Fibroblast of mammary gland (primary cell): ENCODE measurements at places on chromosomes 3 and 15.

GRCh38 chr3:156702367-156702766, 28.0 kb downstream of the TIPARP start:
- no peak for DNase-seq

DNA sequence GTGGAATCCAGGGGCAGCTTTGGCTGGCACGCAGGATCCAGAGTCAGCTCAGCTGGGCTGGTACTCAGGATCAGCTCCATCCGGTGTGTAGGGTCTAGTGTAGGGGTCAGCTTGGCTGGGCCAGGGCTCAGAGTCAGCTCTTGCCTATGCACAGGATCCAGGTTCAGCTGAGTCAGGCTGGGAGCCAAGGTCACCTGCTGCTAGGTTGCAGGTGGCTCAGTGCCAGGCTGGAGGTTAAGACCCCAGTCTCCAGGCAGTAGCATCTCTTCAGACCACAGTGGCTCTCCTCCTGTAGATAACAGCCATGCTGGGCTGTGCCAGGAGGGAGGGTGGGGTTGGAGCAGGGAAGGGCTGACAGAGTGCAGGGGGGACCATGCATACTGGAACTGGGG, 1.8 kb downstream of the HYAL3 start:
- no peak for DNase-seq

DNA sequence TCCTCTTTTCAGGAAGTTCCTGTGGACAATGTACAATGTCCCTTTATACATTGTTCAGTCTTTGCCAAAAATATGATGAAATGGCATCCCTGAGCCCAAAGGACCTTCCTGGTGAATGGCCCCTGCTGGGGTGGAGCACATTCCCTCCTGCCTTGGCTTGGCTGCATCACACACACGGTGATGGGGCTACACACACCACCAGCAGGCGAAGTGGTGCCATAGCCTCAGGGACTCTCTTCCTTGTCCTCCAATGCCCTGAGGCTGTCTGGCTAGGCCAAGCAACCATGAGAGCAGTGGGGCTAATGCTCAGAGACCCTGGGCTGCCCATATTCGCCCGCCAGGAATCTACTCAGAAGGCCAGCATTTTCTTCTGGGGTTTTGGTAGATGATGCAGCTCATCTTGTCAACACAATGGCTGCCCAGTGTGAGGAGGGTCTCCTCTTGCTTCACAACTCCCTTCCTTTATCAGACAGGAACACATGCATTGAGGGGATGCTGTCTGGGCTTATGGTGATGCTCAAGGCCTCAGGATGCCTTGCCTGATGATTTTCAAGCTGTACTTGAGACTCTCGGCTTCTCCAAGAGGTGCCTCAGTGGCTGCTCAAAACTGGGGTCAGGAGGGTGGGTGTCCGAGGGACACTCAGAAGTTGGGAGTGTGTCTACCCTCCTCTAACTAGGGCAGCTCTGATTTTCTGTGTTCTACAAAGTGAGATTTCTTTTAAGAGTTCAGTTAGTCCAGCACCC, 40.9 kb upstream of the EPHB1 start:
- peak; percentile 5 for DNase-seq

- DNase-seq = peak; percentile 65
These were observed 33.5 kb upstream of the PTPN23 start for GRCh38 chr3:47347217-47347801.

DNA sequence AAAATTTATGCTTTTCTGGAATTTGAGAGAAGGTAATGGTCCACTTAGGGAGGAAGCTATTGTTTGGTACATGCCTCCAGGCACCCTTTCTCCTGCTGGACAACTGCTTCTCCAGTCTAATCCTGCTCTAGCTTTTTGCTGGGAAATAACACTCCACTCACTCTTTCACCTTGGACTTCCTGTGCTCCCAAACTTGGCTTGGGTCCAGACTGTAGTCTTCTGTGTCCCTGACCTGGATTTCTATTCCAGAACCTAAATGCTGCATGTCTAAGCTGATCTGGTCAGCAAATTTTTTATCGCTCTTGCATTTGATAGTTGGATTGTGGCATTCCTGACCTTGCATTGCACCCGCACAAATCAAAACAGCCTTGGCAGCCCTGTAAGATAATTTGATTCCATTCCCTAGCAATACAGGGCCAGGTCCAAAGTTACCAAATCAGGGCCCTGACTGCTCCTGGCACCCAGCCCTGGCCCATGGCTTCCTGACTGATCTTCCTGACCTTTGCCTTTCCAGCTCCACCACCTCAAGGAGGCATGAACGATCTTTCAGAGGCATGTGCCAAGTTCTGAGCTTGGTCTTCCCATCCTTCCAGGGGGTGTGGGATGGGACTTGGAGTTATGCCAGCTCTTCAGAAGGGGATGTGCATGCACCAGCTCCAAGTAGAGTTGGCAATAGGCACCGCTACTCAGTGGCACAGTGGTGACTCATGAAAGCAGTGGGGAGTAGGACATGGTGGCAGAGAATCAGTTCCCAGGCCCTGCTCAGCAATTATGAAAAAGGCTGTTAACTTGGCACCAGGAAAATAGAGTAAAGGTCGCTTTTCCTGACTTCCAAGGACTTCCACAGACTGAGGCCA, 43.9 kb upstream of the GOLGA8J start:
- no peak for DNase-seq

GRCh38 chr3:149377408-149378364, at the start of gene TM4SF1:
Gene TM4SF1, minus strand, starts transcription at chr3:149377649. Its CDS starts 102 bp downstream, at chr3:149377547.
- DNase-seq = peak; percentile 95

DNA sequence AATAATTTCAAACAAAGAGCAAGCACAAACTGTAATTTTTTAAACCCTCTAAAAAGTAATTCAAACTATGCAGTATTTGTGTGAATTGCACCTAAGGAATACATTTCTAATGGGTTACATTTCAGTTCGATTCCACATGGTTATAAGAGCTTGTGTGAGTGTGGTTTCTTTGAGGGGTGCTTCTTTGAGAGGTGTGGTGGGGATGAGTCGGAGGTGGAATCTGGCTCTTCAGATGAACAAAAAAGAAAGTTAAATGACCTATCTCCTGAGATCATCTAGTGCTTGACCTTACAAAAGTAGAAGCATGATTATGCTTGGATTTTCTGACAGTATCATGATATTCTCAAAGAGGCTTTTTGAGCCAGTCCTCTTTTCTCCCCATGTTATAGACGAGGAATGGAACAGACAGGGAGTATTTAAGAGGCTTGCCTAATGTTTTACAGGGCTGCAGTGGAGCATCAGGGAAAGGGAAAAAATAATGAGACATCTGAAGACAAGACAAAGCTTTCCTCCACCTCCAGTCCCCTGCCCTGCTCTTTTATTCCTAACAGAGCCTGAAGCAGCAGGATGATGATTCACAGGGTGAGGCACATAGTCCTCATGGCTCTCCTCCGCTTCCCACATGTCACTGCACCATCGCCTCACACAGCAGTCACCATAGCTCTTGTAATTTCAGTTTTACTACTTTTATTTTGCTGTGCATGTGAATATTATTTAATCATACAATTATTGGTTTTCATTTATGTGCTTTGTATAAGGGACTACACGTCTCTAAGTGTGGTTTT, 82.0 kb downstream of the LYSMD4 start:
- peak; percentile 77 for DNase-seq

DNA sequence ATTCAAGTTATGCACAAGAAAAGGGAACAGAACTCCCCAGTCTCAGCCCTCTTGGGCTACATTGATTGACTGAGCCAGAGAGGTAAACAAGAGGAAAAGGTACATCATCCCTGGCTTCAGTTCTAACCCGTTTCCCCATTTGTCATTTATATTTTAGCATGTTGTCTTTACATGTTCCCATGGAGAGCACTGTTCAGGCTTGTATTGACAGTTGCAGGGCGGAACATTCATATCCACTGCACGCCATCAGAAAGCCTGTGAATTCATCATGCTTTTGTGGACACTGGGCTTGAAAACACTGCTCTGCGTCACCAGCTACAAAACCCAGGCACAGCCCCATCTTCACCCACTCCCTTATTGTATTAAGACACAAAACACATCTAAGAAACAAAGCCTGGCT, 240.9 kb upstream of the EIF1B start:
- no peak for DNase-seq

- DNase-seq = peak; percentile 55
These were observed 873 bp downstream of the CAPN7 start for GRCh38 chr3:15206662-15207576.

DNA sequence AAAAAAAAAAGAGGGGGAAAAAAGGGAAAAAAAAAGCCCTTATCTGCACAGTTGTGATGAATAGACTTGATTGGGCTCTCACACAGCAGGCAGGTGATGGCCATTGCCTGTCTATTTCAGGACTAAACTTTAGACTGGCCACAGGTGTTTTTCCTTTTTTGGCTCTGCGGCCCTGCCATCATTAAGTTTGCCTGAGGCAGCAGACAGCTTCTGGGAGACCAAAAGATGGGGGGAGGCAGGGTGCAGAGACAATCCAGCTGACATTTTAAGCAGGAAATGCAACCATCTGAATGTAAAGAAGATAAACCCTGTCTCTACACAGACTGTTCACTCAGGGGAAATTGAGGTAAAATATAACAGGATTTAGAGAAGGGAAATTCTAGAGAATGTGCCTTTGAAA, 295.0 kb upstream of the KCNH8 start:
- DNase-seq = no peak

DNA sequence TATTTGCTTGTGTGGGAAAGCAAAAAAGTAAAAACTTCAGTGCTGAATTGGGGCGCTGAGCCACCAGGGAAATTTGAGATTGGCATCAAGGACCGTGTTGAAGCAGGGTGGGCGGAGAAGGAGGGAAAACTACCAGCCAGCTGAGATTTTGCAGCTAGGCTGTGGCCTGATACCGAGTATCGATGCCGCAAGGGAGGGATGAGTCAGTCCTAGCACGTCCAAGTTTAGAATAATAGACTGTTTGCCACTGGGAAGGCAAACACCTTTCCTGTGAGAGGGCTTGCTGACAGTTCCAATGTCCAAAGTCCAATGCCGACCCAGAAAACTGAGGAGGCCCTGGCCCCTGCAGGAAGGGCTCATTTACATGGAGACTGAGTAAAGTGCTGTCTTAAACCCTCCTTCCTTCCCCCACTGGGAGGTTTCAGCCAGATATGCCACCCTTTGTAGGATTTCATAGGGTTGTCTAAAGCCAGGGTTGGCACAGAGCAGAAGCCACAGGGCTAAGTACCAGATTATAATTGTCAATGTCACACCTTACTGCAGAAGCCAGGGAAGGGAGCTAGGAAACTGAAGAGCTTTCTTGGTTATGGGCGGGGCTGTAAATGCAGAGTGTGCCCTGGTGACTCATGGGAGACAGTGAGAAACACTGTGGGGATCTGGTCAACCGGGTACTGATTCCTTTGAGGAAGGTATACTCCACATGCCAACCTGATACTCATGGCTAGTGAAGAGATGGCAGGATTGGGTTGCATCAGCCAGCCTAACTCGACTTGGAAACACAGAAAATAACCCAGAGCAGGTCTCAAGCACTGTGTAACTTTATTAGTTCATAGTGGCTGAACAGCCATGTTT, 28.4 kb upstream of the PIK3CB start:
- DNase-seq = peak; percentile 74

- DNase-seq = no peak
These were observed 42.9 kb downstream of the RPN1 start for GRCh38 chr3:128607710-128608048.

DNA sequence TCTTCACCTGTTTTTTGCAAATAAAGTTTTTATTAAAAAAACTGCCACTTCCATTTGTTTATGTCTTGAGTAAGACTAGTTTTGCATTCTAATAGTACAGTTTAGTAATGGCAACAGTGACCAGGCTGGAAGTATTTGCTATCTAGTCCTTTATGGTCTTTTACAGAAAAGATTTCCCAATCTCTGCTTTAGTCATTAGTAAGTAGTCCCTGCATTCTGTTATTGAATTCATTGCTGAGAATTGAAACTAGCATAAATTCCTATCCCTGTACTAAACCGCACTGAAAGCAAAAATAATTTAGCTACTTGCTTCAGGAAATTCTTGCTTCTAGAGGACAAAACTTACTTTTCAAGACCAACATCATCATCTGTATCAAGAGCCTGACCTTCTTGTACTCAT, 46.2 kb downstream of the CNTN6 start:
- peak; percentile 9 for DNase-seq

- peak; percentile 27 for DNase-seq
These were observed 42.9 kb downstream of the TBC1D2B start for GRCh38 chr15:78034495-78035191.

DNA sequence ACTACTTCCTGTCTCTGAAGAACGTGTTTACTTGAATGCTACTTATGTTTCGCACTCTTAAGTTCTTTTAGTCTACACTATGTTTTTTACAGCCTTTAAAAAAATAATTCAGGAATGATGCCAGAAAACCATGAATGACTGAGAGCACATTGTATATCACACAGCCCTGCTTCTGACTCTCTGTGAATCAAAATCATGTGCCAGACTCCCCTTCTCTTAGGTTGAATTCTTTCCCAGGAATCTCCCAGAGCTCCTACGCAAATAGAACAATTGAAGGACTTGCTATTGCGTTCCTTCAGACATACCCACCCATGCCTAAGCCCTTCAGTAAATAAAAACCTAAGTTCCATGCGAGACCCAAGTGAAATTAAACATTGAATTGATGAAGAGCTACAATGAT, 782.0 kb upstream of the ALCAM start:
- DNase-seq = no peak

- DNase-seq = no peak
These were observed 821.0 kb downstream of the FHIT start for GRCh38 chr3:60430205-60430604.

GRCh38 chr3:130831719-130832400, 62.0 kb upstream of the ATP2C1 start:
- DNase-seq = no peak

GRCh38 chr15:63506537-63507035, 2.2 kb downstream of the USP3 start:
- peak; percentile 59 for DNase-seq

DNA sequence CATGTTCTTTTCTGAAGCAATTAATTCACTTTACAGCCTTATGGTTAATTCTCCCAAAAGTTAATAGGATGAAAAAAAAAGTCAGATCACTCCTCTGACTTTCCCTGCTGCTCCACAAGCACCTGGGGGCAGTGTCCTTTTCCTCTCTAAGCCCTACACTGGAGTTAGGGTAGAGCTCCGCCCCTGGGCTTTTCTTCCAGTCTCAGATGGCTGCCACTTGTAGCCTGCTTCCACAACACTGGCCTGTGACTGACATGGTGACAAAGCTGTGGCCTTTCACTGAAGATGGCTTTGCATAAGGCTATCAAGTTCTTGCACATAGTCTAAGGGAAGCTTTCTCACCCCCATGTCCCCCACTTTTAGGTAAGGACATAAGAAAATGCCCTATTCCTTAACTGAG, 1.3 kb upstream of the MON1A start:
- no peak for DNase-seq
